ENCODE measurements at places on chromosomes 6 and 20.

GRCh38 chr20:36268440-36269342, 32.4 kb downstream of the AAR2 start:
- no peak for DNase-seq

- DNase-seq = peak; percentile 46
Observed at GRCh38 chr6:33771146-33772081, 17.5 kb downstream of the LEMD2 start.

GRCh38 chr6:167529444-167530335, 204.8 kb downstream of the TTLL2 start:
- DNase-seq = no peak

DNA sequence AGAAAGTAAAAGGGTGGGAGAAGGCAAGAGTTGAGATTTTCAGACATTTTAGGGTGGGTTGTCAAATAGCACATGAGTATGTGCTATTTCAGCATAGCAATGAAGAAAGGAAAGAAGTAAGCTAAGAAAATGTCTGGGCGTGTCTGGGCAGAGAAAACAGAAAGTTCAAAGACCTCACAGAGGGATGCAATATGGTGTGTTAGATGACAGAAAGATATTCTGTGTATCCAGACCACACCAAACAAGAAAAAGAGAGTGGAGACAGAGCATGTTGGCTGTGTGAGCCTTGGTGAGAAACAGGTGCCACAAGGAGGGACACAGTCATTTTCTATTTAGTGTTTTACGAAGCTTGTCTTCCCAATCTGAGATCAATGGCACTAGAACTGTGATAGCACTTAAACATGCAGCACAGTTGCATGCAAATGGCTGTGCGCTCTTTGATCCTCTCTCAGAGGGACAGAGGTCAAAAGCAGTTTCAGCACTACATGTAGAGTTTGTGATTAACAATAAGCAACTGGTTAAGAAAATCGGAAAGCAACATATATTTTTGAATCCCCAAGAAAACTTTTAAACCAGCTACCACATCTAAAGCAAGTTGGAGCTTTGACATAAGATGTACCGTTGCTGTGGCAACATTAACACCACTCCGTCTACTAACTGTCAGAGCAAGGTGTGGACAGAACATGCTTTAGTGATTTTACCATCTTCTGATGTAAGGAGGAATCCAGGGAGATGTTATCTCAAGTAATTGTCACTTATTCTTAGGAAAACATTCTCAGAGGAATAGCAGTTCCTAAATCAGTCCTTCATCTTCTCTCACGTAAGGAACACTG, 515.5 kb upstream of the NOX3 start:
- no peak for DNase-seq

DNA sequence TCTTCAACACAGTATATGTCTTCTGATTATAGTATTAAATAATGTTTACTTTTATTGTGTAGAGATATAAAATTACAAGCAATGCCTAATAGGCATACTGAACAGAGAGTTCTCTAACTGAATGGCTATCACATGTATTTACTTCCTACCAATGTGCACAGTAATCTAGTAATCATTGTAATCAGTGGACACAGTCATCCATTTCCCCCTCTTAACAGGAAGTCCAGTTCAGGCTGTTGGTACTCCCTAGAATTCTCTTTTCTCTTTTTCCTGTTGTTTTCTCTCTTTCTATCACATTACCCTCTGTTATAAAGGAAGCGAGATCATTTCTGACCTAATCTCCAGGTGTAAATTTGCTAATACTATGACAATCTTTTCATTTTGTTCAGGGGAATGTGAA, 172.5 kb downstream of the HTR1B start:
- DNase-seq = no peak

Measured in inflammatory macrophage treated with lipopolysaccharide for 4 hours (primary cell).